ENCODE measurements at places on chromosomes 1 and 21.

- no peak for DNase-seq
These were observed at the start of gene IVL for GRCh38 chr1:152907686-152908601. IVL (plus strand) TSS chr1:152908546; CDS start chr1:152909798, 1,252 bp downstream.

DNA sequence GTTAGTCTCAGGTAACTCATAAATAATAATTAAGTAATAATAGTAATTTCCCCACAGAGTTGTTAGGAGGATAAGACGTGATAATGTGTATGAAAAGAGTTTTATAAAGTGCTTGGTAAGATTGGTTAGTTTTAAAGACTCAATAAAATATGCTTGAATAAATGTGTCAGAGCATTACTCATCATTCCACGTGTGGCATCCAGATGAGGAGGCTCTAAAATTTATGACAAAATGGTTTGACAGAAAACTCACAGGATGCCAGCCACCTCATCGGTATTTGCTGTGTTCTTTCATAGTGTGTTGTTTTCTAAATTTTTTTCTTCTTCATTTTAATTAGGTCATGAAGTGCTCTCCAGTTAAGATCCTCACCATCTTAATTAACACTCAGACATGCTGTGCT is 19.1 kb upstream of the SPAG17 start:
- no peak for DNase-seq

GRCh38 chr1:5129746-5130355 is 475.4 kb downstream of the AJAP1 start:
- no peak for DNase-seq

DNA sequence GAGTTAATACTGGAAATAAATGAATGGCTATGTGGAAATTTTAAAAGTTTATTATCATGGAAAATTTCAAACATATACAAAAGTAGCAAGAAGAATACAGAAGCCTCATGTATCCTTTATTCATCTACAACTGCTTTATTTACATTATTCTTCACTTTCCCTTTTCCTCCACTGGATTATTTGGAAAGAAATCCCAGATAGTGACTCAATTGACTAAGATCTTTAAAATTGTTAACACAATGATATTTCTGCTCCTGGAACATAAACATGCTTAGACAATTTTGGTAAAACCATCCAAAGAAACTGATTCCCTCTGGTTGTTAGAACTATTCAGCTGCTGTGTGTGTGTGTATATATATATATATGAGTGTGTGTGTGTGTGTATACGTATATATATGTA is 116.2 kb downstream of the TGFB2 start:
- DNase-seq: no peak

GRCh38 chr1:26218906-26219494 is 15.0 kb upstream of the CEP85 start:
- DNase-seq: no peak

DNA sequence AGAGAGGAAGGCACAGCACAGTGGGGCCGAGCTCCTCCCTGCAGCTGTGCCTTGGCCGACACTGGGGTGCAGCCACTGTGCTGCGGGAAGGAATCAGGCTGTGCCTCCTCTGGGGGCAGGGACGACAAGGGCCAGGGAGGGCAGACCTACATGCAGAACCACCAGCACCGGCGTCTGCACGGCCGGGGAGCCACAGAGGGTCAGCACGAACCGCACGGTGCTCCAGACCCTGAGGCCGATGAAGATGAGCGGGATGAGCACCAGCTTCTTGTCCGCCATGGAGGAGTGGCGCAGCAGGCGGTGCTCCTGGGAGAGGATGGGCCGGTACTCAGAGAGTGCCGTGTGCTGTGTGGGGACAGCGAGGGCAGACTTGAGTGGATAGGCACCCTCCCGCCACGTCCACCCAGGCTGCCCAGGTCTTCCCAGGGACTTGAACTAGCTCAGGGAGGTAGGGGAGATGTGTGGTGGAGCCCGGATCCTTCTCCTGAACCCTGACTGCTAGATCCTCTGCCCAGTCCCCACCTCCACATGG is 23.5 kb downstream of the GPR157 start:
- DNase-seq: no peak

DNA sequence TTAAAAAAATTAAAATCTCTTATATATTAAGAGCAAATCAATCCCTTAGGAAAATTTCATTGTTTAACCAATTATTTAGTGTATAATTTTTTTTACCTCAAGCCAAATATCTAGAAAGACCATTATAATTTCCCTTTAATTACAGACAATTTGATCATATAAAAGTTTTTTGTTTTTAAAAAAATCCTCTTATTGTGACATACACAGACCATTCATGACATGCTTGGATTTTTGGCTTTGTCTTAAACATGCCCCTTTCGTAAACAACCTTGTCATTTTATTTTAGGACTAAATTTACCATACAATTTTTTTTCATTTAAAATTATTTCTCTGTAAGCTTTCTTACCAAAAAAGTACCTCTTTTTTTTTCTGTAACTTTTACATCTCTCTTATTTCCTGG is 14.2 kb upstream of the CYP4B1 start:
- no peak for DNase-seq

DNA sequence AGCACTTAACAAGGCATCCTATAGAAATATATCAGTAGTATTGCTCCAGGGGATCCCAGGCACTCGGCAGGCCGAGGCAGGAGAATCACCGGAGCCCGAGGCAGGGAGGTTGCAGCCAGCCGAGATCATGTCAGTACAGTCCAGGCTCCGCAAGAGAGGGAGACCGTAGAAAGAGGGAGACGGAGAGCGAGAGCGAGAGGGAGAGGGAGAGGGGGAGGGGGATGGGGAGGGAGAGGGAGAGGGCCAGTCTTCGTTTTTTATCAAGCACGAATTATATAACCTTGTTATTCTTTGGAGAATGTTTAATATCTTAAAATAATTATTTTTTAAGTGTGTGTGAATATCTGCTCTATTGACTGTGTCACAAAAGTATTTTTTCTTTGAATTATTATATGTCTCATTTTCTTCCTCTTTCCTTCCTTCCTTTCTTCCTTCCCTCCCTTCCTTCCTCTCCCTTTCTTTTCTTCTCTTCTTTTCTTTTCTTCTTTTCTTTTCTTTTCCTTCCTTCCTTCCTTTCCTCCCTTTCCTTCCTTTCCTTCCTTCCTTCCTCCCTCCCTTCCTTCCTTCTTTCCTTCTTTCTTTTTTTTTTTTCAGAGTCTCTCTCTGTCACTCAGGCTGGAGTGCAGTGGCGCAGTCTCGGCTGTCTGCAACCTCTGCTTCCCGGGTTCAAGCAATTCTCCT is 233.7 kb downstream of the SRGAP2C start:
- DNase-seq: no peak

- DNase-seq: no peak
These were observed 156.4 kb downstream of the OMA1 start for GRCh38 chr1:58390091-58390490.

GRCh38 chr21:45547545-45547900 is 5.3 kb upstream of the SLC19A1 start:
- no peak for DNase-seq

- no peak for DNase-seq
These were observed 6.9 kb upstream of the IGFN1 start for GRCh38 chr1:201183753-201184152.

DNA sequence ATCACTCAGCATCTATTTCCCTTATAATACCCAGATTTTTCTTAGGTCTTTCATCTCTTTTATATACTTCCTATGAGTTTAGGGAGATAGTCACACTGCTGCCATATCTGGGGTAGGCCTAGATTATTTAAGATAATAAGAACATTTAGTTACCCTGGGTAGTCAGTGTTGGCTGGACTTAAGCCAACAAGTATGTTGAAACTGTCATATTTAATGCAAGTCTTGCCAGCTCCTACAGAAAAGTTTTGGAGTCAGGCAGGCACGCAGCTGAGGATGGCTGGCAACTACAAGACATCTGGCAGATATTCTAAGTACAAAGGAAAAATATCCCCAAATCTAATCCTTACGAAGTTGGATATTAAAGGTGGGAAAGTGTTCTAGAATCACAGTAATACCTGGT is 19.2 kb upstream of the DEPDC1 start:
- no peak for DNase-seq

GRCh38 chr1:153531638-153532037 is 4.2 kb downstream of the S100A6 start:
- no peak for DNase-seq

DNA sequence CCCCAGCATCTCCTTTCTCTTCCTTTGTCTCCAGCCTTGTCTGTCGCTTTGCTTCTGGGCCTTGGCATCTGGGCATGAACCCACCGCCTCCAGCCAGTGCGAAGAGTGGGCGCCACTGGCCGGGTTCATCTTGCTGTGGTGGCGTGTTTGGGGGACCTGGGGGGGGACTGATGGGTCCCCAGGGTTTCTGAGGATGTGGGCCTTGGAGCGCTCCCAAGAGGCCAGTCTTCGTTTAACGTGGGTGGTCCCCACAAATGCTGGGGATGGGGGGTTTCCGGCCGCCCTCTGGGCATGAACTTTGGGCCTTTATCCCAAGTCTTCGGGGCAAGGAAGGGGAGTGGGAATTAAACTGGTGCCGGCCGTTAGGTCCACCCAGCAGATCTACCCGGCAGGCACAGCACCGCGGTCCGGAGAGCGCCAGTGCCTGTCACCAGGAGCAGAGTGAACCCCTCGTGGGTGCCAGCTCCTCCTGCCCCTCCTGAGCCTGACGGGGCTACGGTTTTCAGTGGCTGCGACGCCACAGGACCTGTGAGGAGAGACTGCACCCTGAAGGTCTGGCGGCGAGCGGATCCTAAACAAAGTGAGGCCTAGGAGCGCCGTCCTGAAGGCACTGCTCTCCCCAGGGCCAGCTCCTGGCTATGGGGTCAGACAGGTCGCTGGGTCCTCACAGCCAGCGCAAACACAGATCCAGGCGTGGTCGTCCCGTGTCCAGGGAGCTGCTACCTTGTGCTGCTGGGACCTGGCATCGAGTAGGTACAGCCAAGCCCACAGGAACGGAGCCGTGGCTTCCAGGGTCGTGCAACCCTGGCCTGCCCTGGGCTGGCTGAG is 12.1 kb upstream of the C1orf174 start:
- no peak for DNase-seq

GRCh38 chr1:38059635-38060250 is 13.2 kb upstream of the POU3F1 start:
- no peak for DNase-seq

DNA sequence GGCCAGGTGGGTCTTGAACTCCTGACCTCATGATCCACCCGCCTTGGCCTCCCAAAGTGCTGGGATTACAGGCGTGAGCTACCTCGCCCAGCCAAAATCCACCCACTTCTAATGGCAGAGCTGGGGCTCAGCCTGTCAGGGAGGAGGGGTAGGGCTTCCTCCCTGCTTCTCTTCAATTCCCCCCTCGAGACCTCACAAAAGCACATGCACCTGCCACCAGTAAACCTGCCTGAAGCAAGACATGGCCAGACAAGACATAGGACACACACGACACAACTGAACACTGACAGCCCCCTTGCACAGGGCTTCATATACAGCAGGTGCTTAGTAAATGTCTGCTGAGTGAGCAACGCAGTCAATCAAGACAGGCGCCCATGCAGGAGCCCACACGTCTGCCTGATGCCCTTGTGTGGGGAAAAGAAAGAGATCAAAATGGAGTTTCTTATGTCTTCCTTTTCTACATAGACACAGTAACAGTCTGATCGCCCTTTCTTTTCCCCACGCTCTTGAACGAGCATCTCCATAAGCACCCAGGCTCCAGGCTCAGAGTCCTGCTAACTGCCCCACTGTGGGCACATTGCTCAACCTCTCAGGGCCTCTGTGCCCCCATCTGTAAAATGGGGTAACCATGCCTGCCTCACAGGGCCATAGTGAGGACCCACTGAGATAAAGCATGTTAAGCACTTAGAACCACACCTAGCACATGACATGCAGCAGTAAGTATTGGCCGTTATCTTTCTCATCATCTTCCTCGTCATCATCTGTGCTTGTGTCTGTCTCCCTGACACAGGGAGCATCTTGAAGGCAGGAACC is 8.8 kb downstream of the SDC3 start:
- no peak for DNase-seq

GRCh38 chr21:37655611-37656300 is 260.5 kb downstream of the KCNJ6 start:
- DNase-seq: no peak

DNA sequence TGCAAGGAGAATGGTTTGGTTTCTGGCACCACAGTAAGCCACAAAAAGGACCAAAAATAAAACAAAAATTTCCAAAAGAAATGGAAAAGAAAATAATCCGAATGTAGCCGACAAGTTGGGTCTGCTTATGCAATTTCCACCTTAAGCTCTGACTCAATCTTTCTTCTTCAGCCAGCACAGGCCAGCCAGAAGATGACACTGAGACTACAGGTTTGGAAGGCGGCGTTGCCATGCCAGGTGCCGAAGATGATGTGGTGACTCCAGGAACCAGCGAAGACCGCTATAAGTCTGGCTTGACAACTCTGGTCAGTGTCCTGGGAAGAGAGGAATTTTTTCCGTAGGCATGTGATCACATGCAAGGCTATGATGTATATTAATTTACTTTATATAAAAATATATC is 23.4 kb downstream of the PDPN start:
- DNase-seq: no peak

DNA sequence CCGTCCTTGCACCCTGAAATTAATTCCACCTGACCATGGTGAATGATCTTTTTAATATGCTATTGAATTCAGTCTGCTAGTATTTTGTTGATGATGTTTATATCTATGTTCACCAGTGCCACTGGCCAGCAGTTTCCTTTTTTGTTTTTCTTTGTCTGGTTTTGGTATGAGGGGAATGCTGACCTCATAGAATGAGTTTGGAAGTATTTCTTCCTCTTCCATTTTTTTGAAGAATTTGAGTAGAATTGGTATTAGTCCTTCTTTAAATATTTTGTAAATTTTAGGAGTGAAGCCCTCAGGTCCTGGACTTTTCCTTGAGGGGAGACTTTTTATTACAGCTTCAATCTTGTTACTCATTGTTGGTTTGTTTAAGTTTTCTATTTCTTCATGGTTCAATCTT is 231.6 kb downstream of the MRPL39 start:
- DNase-seq: peak; percentile 14

DNA sequence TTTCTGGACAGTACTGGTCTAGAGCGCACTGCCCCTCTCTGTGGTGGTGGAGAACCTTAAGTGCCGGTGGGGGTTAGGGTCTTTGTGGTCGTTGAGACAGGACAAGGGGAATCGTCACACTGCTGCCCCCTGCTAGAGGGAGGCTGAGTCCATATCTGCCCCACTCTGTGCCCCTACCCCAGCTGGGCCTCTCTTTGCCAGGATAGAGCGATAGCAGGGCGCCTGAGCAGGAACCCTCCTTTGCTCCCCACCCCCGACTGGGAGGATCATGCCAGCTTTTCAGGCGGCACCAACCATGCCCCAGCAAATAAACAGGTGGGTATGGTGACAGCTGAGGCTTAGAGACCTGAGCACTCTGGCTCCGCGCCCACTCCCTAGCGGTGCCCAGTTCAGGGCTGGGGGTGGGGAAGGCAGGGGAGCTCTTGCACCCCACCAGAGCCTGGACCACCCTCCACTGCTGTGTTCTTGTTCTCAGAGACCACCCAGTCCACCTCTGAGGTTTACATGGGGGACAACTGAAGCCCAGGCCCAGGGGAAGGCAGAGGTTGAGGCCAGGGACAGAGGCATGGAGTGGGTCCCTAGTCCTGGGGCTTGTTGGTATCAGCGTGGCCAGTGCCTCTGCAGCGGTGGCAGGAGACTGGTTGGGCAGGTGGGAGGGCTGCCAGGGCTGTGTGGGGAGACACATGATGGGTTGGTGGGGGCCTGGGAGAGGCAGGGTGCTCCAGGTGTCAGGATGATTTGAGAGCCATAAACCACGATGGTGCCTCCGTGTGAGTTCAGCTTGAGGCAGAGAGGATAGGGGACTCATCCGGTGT is 1.6 kb downstream of the PADI2 start:
- DNase-seq: no peak

GRCh38 chr1:66253330-66253921 is 280.5 kb upstream of the SGIP1 start:
- DNase-seq: peak; percentile 52

GRCh38 chr1:223761411-223761810 is 49.1 kb downstream of the CAPN2 start:
- no peak for DNase-seq

GRCh38 chr21:42739061-42739931 is 85.9 kb downstream of the PDE9A start:
- DNase-seq: no peak

All from AG09319 (cell line).